Thoracic aorta (tissue), 2 donors: ENCODE measurements at places on chromosomes 6 and 20. TPM values are rescaled to one million over a fixed set of nuclear protein-coding genes. Genes with fewer than 3 reads are reported as not detected.
A peak's percentile ranks its signal among the peaks of the same experiment; 100 is the strongest.

GRCh38 chr6:105094133-105094640, 85.6 kb downstream of the POPDC3 start:
- H3K27ac ChIP-seq, result no peak overlapping the region
- DNase-seq, result no peak
- H3K4me3 ChIP-seq, result no peak overlapping the region
- peaks cover 3% of the 10 kb centered on the region for H3K36me3 ChIP-seq

GRCh38 chr6:31400467-31401289, 2.7 kb upstream of the MICA start:
- H3K4me3 ChIP-seq, result peak overlapping the region; percentile 95
- no peaks in the 10 kb centered on the region for H3K36me3 ChIP-seq
- H3K27ac ChIP-seq, result peak overlapping the region; percentile 95
- peaks cover 36% of the 10 kb centered on the region for H3K4me1 ChIP-seq
- no peaks in the 10 kb centered on the region for H3K27me3 ChIP-seq

The ULBP2 gene
- total RNA-seq, result not detected

DNA sequence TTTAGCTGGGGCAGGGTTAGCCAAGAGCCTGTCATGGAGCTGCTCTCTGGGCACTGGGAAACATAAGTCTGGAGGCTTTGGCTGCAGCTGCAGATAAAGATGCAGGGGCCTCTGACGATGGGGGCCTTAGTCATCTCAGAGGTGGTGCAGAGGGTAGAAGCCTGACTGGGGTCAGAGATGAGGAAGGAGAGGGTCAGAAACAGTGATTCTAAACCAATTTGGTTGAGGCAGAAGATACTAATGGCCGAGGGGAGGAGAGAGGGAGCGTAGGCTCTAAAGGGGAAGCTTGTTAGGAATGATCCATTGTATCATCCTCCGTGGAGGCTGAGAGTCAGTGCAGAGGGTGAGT, 33.8 kb downstream of the PLEKHG1 start:
- DNase-seq, result no peak
- peak overlapping the region; percentile 55 for H3K4me3 ChIP-seq
- no peaks in the 10 kb centered on the region for H3K36me3 ChIP-seq
- peaks cover 54% of the 10 kb centered on the region for H3K4me1 ChIP-seq
- no peak overlapping the region for H3K27ac ChIP-seq

DNA sequence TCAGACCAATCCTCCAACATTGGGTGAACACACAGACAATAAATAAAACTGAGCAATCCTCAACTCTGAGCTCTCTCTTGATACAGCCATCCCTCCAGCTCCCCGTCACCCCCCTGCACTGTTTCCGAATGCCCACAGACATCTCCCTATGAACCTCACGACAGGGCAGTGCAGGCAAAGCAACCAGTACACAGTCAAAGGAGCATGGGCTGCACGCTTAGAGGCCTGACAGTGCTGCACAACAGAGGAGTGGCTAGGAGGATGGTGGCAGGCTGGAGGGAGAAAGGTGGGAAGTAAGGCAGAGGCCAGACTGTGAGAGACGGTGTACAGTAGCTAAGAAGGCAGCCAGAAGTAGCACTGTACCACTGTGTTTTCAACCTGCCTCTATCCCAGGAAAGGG, 24.0 kb downstream of the FYN start:
- H3K4me3 ChIP-seq, result no peak overlapping the region
- DNase-seq, result no peak
- no peak overlapping the region for H3K27ac ChIP-seq
- H3K4me1 ChIP-seq, result peaks cover 10% of the 10 kb centered on the region
- no peaks in the 10 kb centered on the region for H3K36me3 ChIP-seq

- H3K36me3 ChIP-seq, result no peaks in the 10 kb centered on the region
- H3K27me3 ChIP-seq, result no peaks in the 10 kb centered on the region
- no peak overlapping the region for H3K4me3 ChIP-seq
- H3K4me1 ChIP-seq, result peaks cover 6% of the 10 kb centered on the region
- no peak overlapping the region for H3K27ac ChIP-seq
Observed at GRCh38 chr6:29665942-29666825, 9.3 kb downstream of the MOG start.

DNA sequence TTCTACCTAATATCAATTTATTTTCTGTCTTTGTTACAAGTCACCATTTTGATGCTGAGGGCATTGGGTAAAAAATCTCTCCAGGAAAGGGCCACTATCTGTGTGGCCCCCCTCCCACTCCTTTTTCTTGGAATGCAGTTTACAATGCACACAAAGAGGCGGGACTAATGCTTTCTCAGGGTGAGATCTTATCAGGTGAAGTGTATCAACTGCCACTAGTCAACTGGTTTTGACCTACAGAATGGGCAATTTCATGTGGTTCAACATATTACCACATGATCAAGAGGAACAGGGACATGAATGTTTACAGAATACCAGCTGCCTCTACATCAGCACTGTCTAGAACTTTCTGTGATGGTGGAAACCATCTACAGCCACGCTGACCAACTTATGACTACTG, 3.7 kb downstream of the RRBP1 start:
- peak overlapping the region; percentile 24 for H3K27ac ChIP-seq
- peaks cover 59% of the 10 kb centered on the region for H3K4me1 ChIP-seq

The TCF21 gene
- total RNA-seq, result not detected

The MEI4 gene
- total RNA-seq, result not detected

GRCh38 chr6:107489636-107490565, at the start of gene SOBP:
Gene SOBP (plus strand): TSS chr6:107490117. CDS start chr6:107490617, 500 bp downstream.
- no peak for DNase-seq
- peak within 1 kb of the TSS; percentile 92 for H3K4me3 ChIP-seq
- H3K27me3 ChIP-seq, result no peaks in the 10 kb centered on the region
- peaks cover 12% of the 10 kb centered on the region for H3K4me1 ChIP-seq

DNA sequence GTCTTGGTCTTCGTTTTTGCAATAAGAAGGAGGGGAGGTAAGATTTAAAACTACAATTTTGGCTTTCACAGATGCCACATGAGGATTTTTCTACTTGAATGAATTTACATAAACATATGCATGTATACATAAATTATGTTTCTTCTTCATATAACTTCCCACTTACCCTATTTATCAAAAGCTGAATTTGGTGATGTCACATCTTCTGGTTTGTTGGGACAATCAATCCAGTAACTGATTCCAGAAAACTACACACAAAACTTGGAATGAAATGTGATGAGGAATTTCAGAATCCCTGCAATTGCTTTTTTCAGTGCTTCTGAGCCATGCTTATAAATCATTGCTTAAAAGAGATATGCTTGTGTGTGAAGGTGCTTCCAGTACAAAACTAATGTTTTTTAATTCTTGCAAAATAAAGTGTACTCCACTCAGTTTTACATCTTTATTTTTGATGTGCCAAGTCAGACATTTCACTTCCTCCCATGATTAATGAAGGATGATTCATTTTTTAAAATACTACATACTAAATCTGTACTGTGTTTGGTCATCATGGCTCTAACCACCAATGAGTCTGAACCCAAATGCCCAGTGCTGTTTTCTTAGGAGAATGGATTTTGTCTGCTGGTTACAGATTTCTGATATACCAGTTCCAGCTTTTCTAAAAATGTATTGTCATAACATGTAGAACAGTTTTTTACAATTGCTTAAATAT, 32.1 kb upstream of the RIN2 start:
- H3K4me1 ChIP-seq, result peaks cover 15% of the 10 kb centered on the region
- H3K27me3 ChIP-seq, result no peaks in the 10 kb centered on the region
- DNase-seq, result no peak
- H3K36me3 ChIP-seq, result no peaks in the 10 kb centered on the region
- no peak overlapping the region for H3K27ac ChIP-seq

The TMC2 gene
- total RNA-seq, result not detected

DNA sequence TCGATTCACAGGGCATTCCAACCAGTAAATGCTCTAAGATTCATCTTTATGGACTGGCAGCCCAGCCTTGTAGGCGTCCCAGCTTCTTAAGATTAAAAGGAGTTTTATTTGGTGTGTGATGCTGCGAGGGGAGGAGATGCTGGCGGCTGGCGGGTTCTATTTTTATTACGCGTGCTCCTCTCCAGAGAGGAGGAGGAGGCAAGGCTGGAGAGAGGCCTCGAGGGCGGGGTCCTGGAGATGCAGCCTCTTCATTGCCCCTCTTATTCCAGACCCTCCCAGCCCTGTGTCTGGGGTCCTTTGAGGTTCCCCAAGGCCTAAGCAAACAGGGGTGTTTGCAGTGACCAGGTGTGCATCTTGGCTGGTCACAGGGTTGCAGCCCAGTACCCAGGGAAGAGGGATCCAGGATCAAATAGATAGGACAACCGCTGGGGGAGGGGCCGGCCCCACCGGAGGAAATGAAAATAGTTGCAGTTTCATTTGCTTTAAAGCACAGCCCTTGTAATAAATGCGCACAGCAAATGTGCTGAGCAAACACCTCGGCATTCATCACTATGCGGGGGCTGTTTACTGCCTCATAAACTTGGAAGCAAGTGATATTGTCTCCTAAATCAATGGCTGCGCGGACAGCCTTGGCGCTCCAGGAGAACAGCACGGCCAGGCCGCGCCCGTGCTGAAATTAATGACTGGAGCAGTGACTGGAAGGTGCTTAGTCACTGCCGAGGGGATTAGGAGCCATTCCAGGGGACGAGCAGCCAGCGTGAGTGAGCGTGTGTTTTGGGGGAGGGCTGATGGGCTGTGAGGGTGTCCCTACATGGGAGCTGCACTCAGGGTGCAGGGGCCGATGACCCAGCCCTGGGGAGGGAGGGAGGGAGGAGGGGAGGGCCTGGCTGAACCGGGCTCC, 83.0 kb downstream of the TMEM242 start:
- peak; percentile 73 for DNase-seq
- peaks cover 68% of the 10 kb centered on the region for H3K4me1 ChIP-seq
- no peaks in the 10 kb centered on the region for H3K27me3 ChIP-seq
- no peaks in the 10 kb centered on the region for H3K36me3 ChIP-seq

- H3K36me3 ChIP-seq, result no peaks in the 10 kb centered on the region
- DNase-seq, result no peak
- H3K4me3 ChIP-seq, result no peak overlapping the region
- no peaks in the 10 kb centered on the region for H3K27me3 ChIP-seq
- H3K27ac ChIP-seq, result no peak overlapping the region
- no peaks in the 10 kb centered on the region for H3K4me1 ChIP-seq
Observed at GRCh38 chr6:107736713-107737396, 87.3 kb downstream of the SCML4 start.

DNA sequence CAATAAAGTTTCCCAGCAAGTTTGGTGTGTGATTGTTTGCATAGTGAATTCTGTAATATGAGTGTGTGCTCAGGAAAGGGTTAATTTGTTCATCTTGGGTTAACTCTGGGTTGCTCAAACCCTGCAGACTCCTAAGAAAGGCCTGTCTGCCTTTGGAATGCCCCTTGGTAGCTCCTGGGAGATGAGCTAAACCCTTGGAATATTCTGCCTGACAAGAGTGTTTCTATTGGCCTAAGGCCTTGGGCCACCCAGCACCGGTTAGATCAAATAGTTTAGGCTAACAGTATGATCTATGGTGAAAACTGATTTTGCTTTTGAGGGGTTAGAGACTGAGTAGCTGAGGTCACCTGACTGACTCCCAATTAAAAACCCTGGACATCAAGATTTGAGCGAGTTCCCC, 248.3 kb downstream of the GRM1 start:
- H3K4me1 ChIP-seq, result peaks cover under 1% of the 10 kb centered on the region
- H3K4me3 ChIP-seq, result no peak overlapping the region
- H3K36me3 ChIP-seq, result no peaks in the 10 kb centered on the region
- no peak for DNase-seq
- H3K27ac ChIP-seq, result no peak overlapping the region

GRCh38 chr6:112941613-112942012, 594.5 kb downstream of the RFPL4B start:
- H3K36me3 ChIP-seq, result no peaks in the 10 kb centered on the region
- no peak overlapping the region for H3K27ac ChIP-seq
- no peak for DNase-seq
- H3K4me3 ChIP-seq, result no peak overlapping the region
- H3K4me1 ChIP-seq, result peaks cover 5% of the 10 kb centered on the region

The TSBP1 gene
- not detected for total RNA-seq

The ARG1 gene
- not detected for total RNA-seq

The SLC35D3 gene
- not detected for total RNA-seq

GRCh38 chr6:1250489-1251197, 61.3 kb upstream of the FOXQ1 start:
- no peaks in the 10 kb centered on the region for H3K27me3 ChIP-seq
- H3K27ac ChIP-seq, result no peak overlapping the region
- no peaks in the 10 kb centered on the region for H3K4me1 ChIP-seq
- no peak for DNase-seq

DNA sequence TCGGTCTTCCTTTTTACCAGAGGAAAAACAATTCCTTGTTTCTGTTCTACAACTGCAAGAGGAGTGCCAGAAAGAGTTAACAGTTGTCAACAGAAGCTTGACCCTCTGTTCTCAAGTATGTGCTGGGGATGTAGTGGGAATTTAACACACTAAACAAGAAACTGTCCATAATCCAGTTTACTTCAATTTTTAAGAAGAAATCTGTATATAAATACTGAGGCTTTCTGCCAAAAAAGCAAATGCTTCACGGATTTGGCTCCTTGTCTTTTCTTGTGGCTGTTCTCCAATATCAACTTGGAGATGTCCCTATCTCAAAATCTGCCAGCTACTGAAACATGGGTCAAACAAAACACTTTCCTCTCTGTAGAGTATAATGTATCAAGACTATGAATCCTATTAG, 26.8 kb downstream of the REV3L start:
- H3K4me3 ChIP-seq, result no peak overlapping the region
- H3K36me3 ChIP-seq, result no peaks in the 10 kb centered on the region
- DNase-seq, result no peak
- H3K27me3 ChIP-seq, result no peaks in the 10 kb centered on the region
- peaks cover 3% of the 10 kb centered on the region for H3K4me1 ChIP-seq
- no peak overlapping the region for H3K27ac ChIP-seq

The GJA10 gene
- not detected for total RNA-seq

DNA sequence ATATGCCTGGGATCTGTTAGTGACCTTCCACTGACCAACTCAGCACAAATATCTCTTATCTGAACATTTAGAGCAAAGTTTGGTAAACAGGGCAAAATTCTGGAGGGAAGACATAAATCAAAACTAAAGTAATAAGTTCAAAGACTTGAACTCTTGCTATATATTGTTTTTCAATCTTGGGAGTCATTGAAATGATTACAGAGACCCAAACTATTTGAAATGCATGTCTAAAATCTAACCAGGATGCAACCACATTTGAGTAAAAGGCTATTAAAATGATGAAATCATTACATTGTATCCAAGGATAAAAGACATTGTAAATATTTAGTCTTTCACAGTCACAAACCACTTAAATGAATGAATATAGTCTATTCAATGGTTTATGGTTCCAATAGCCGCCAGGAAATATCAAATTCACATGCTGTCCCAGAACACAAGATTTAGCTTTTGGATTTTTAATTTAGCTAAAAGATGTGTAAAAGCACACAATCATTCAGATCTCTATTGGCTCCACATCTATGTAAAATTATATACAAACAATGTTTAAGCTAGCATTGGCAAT, 256.6 kb upstream of the EPHA7 start:
- no peaks in the 10 kb centered on the region for H3K27me3 ChIP-seq
- DNase-seq, result no peak
- no peak overlapping the region for H3K27ac ChIP-seq

The PAK5 gene
- total RNA-seq, result not detected

- DNase-seq, result no peak
- H3K4me3 ChIP-seq, result no peak overlapping the region
- no peaks in the 10 kb centered on the region for H3K4me1 ChIP-seq
- H3K27ac ChIP-seq, result no peak overlapping the region
- peaks cover 4% of the 10 kb centered on the region for H3K36me3 ChIP-seq
- no peaks in the 10 kb centered on the region for H3K27me3 ChIP-seq
Observed at GRCh38 chr6:100721256-100721655, 159.9 kb downstream of the ASCC3 start.

The TRIM31 gene
- 2.0 TPM for total RNA-seq

The ENPP3 gene
- 0.54 TPM for total RNA-seq
